ENCODE measurements at places on chromosomes 6 and 20. TPM values are rescaled to one million over a fixed set of nuclear protein-coding genes. Genes with fewer than 3 reads are reported as not detected.

GRCh38 chr6:116596815-116597214 is 19.5 kb upstream of the RSPH4A start:
- H3K4me3 ChIP-seq: no peak overlapping the region
- peaks cover 4% of the 10 kb centered on the region for H3K36me3 ChIP-seq
- no peak overlapping the region for H3K27ac ChIP-seq
- no peak for DNase-seq

Gene ZKSCAN3
- 5.0 TPM for total RNA-seq

Gene GABRR1
- total RNA-seq: not detected

GRCh38 chr20:53926428-53927028 is 143.9 kb downstream of the BCAS1 start:
- H3K27ac ChIP-seq: no peak overlapping the region
- H3K36me3 ChIP-seq: no peaks in the 10 kb centered on the region
- DNase-seq: no peak
- no peaks in the 10 kb centered on the region for H3K27me3 ChIP-seq
- H3K4me3 ChIP-seq: no peak overlapping the region
- peaks cover 5% of the 10 kb centered on the region for H3K4me1 ChIP-seq

GRCh38 chr6:69289689-69290495 is 506.9 kb downstream of the LMBRD1 start:
- no peaks in the 10 kb centered on the region for H3K27me3 ChIP-seq
- DNase-seq: no peak
- H3K27ac ChIP-seq: no peak overlapping the region
- no peaks in the 10 kb centered on the region for H3K36me3 ChIP-seq

Gene PREX1
- 1.5 TPM for total RNA-seq
